ENCODE measurements at places on chromosomes 4 and X. TPM values are rescaled to one million over a fixed set of nuclear protein-coding genes. Genes with fewer than 3 reads are reported as not detected.

DNA sequence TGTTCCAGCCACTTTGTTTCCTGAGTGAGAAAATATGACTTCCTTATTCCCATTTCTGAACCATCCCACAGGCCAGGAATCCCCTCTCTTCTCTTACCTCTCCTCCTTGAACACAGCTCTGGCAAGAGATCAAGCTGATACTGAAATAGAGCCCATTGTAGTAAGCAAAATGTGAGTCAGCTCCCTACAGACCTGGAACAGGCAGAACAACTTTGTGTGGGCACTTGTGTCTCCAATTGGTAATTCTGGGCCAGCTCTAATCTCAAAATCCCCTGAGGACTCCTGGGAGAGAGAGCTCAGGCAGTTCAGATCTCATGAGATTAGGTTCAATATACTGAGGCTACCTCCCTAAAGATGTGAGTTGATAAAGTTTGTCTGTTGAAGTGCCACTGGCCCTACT lies 213.5 kb downstream of the GUCY2F start:
- DNase-seq: no peak

DNA sequence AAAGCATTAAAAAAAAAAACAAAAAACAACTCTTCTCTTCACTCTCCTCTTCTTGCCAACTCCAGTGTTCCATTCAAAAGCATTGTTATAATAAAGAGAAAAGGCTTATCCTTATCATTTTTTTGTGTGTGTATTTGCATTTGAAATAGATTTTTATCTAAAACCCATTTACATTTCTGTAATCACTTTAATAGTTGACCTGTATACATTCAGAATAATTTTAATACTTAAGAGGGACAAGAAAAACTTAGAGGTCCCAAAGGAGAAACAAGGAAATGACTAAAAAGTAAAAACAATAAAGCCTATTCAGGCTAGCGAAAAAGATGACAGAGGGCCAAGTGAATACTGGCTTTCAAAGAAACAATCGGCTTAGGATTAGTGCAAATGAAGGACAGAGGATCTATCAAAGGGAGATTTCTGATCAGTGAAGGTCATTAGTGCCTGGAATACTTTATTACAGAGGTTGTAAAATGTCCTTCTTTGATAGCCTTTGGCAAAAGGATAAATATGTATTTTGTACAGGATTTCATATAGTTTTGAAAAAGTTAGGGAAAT lies 808.3 kb downstream of the RPA4 start:
- no peak for DNase-seq

UGT2A1 gene
- not detected for total RNA-seq

TLR10 gene
- total RNA-seq: 0.22 TPM

SOD3 gene
- 115 TPM for total RNA-seq

DNA sequence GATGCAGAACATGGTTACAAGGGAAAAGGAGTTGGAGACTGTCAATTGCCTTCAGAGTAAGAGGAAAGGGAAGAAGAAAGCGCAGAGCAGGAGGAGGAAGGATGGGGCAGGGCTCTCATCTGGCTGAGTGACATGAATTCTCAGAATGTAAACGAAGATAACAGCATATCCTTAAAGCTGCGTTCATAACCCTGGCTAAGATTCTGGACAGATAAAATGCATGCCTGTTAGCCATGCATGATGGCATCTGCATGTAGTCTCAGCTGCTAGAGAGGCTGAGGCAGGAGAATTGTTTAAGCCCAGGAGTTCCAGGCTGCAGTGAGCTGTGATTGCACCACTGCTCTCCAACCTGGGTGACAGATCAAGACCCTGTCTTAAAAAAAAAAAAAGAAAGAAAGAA lies 493.5 kb upstream of the PRKX start:
- no peak for DNase-seq

DNA sequence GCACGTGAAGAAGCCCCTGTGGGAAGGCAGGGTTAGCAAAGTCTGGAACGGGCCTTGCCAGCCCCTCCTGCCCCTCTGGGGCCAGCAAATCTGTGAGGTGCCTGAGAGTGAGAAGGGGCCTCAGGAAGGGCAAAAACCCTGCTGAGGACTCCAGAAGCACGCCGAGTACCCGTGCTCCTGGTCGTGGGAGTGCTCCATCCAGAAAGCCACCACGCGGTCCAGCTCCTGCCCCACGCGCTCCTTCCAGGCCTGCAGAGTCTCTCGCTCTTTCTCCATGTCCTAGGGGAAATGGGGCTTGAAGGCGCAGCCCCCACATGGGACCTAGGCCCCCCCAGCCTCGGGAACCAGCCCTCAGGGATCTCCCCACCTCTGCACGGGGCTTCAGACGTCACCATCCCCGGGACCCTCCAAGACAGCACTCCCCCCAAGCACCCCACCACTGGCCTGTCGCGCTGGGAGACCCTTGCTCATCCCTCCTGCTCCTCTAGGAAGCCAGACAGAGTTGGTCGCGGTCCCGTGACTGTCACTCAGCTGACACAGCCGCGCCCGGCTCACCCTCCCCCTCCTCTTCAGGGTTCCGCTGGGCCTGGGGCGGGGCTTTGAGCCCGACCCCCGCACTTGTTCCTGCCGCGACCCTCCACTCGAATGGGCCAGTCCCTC lies at the start of gene RENBP:
Gene RENBP (minus strand): TSS at position 504 of the 660 bp plus-strand sequence. CDS start 33 bp downstream, at position 471.
- peak; percentile 91 for DNase-seq

- no peak for DNase-seq
Observed at GRCh38 chr4:48127231-48127630, 6.8 kb downstream of the TXK start.

- DNase-seq: no peak
Observed at GRCh38 chr4:148069086-148069894, 337.4 kb downstream of the ARHGAP10 start.

- DNase-seq: no peak
Observed at GRCh38 chrX:19388064-19388679, 44.4 kb downstream of the PDHA1 start.

DNA sequence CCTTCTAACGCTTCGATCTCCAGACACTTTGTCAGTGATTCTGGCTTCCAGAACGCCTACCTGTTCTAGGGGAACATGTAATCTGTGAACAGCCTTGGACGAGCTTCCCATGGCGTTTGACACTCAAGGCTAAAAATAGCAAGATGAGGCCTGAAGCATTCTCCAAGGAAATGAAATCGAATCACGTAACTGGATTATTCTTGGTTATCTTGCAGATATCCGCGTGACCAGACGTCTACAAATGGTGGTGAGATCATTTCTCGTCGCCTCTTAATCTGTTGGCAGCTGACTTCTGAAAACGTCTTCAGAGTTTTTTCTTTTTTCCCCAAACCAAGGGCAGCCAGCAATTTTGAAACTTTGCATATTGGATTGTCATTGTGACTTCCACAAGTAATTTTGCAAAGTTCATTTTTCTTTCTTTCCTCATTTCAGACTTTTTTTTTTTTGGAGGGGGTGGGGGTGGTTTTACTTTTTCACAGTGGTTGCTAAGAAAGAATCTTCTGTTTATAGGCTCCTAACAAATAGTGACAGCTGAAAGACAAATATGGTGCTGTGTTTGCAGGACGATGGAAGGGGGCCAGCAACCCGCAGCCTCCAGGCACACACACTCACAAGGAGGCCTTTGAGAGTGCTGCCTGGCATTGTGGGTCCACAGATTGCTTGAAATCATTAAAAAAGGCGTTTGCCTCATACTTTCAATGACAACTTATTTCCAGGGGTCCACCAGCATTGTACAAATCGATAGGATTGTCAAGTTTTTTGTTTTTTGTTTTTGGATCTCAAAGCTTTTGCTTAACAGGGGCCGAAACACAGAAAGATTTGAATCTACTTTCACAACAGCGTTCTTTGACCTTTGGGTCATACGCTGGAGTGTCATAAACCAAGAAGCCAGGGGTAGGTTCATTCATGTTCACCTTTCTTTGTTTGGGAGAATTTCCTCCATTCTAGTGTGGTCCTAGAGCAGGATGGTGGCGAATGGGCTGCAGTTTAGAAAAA lies 32.4 kb upstream of the PDLIM3 start:
- no peak for DNase-seq

- no peak for DNase-seq
Observed at GRCh38 chr4:53900271-53900649, 164.1 kb downstream of the CHIC2 start.

IQCM gene
- not detected for total RNA-seq

GRCh38 chr4:73606465-73606974 lies 13.7 kb downstream of the RASSF6 start:
- DNase-seq: no peak

GALNTL6 gene
- not detected for total RNA-seq

- DNase-seq: peak; percentile 81
Observed at GRCh38 chr4:138835832-138836533, 179.6 kb upstream of the NOCT start.

Measured in cardiac septum (tissue), 1 donor.